ENCODE measurements at places on chromosomes 2 and 18. TPM values are rescaled to one million over a fixed set of nuclear protein-coding genes. Genes with fewer than 3 reads are reported as not detected.

Gene GRB14
- 0.91 TPM for polyA plus RNA-seq

- no peaks in the 10 kb centered on the region for H3K36me3 ChIP-seq
- H3K4me1 ChIP-seq: peaks cover 32% of the 10 kb centered on the region
- peaks cover 24% of the 10 kb centered on the region for H3K27me3 ChIP-seq
- DNase-seq: no peak
- H3K4me3 ChIP-seq: peak overlapping the region; percentile 91
Measured at GRCh38 chr2:60549238-60549927, 4.1 kb downstream of the BCL11A start.

GRCh38 chr2:84844141-84844540 lies 36.7 kb downstream of the TRABD2A start:
- H3K36me3 ChIP-seq: peaks cover 6% of the 10 kb centered on the region
- H3K27ac ChIP-seq: peak overlapping the region; percentile 97
- H3K4me1 ChIP-seq: peaks cover 82% of the 10 kb centered on the region
- no peak for DNase-seq
- H3K4me3 ChIP-seq: peak overlapping the region; percentile 4
- no peaks in the 10 kb centered on the region for H3K27me3 ChIP-seq

Gene CCDC85A
- not detected for polyA plus RNA-seq

Gene IL36B
- polyA plus RNA-seq: not detected

- H3K27ac ChIP-seq: no peak overlapping the region
- no peak overlapping the region for H3K4me3 ChIP-seq
- H3K27me3 ChIP-seq: peaks cover 3% of the 10 kb centered on the region
- peaks cover 5% of the 10 kb centered on the region for H3K36me3 ChIP-seq
Measured at GRCh38 chr18:3085612-3086011, 72.7 kb upstream of the LPIN2 start.

DNA sequence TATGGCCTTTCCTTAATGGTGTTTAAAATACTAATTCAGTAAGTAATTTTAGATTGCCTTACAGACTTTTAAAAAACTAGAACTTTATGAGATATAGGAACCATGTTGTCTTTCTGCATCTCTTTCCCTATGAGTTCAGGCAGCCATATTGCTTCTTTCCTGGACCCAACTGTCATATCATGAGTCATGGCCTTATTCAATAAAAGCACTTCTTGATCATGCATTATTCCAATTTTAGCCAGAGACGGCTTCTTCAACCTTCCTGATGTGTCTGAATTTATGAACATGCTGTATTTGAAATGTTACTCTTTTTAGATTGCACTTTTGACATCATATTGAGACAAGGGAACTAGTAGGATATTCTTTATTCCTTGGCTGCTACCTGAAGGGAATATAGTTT lies 65.4 kb upstream of the MAP3K20 start:
- no peaks in the 10 kb centered on the region for H3K36me3 ChIP-seq
- no peak overlapping the region for H3K4me3 ChIP-seq
- H3K27me3 ChIP-seq: no peaks in the 10 kb centered on the region
- no peak overlapping the region for H3K27ac ChIP-seq
